M059J (cell line): ENCODE measurements at places on chromosomes 5 and 9.
A peak's percentile ranks its signal among the peaks of the same experiment; 100 is the strongest.

DNA sequence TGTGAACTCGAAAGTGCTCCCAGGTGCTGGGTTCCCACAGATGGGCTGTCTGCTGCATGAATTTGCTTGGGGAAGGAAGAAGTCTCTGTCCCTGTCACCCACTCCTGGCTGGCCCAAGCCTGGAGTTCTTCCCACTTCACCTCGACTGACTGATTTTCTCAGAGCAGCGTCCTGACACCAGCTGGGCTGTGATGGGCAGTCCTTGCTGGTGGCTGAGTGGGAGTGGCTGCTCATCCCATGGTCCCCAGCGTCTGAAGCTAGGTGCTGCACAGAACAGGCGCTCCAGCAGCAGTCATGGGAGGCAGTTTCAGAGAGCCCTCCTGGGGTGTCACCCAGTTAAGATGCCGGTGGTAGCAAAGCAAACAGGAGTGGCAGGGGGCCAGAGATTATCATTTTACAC is 10.1 kb upstream of the NEURL1B start:
- no peak for DNase-seq

- DNase-seq, result no peak
These were observed 241.9 kb upstream of the MVB12B start for GRCh38 chr9:126084696-126085095.

- peak; percentile 75 for DNase-seq
These were observed 171.9 kb upstream of the ELL2 start for GRCh38 chr5:96133341-96134079.

DNA sequence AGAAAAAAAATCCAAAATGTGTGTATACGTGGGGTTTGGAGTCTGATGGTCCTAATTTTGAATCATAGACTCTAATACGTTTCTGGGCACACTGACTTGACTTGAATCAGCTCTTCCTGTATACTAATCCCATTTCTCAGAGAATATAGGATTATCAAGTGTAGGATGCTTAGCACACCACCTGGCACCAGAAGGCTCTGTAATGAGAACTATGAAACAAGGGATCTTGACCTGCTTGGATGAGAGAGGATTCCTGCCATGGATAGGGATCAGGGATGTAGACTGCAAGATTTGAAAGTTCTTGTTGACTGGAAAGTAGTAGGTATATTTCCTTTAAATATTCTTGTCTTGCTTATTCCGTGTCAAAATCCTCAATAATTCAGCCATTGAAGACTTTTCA is 7.8 kb downstream of the HSPA4 start:
- DNase-seq, result no peak
